ENCODE measurements at places on chromosomes 7 and 10.

DNA sequence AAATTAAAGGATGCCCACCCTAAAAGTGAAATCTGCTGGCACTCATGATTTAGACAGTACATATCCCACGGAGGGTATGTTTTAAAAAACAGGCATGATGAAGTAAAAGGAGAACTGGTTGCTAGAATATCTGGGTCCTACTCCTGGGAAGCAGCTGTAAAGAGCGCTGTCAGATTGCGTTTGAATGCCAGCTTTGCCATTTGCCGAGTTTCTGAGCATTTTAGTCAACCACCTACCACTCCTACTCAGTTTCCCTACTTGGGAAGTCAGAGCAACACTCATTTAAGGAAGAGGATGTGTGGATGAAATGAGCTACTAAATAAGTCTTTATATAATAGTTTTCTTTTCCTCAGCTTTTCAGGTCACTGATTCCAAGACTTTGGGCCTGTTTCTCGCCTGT lies 1.1 kb upstream of the UMAD1 start:
- DNase-seq: no peak

- no peak for DNase-seq
Observed at GRCh38 chr10:44968091-44968490, 8.5 kb downstream of the RASSF4 start.

DNA sequence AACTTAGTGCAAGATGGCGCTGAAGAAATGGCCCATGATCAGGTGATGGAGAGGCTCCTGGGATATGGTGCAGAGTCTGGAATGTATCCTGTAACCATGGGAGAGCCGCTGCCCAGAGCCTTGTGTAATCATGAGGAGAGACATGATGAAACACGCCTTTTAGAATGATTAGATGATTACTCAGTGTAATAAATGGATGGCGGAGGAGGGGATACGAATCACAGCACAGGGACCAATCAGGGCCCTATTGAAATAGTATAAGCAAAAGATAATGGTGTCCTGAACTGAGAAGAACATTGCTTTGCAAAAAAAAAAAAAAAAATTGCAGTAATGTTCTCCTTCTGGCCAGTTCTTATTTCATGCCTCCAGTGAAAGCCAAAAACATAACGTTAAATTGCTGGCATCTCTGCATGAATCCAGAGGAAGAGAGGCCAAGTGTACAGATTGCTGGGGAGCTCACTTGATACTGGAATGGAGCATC lies 668.5 kb upstream of the AUTS2 start:
- DNase-seq: peak; percentile 20

- DNase-seq: peak; percentile 54
Observed at GRCh38 chr7:518630-519483, 789 bp downstream of the PDGFA start.

DNA sequence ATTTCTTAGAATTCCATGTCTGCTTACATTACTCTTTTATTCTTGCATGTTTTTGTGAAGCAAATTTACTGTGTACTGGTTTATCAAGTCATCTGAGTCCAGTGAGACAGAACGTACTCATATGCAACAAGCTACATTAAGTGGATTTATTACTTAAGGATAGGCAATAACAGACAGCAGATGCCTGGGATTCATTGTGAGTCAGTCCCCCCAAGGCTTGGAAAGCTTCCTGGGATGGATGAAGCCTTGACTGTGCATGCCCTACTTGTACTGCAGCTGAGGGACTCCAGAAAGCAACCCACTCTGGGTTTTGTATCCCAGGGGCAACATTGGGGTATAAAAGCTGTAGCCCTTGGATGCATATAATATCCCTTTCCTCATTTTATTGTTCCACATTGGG lies 113.4 kb upstream of the RAB18 start:
- no peak for DNase-seq

- DNase-seq: no peak
Observed at GRCh38 chr10:46515366-46515765, 41.1 kb downstream of the GPRIN2 start.

DNA sequence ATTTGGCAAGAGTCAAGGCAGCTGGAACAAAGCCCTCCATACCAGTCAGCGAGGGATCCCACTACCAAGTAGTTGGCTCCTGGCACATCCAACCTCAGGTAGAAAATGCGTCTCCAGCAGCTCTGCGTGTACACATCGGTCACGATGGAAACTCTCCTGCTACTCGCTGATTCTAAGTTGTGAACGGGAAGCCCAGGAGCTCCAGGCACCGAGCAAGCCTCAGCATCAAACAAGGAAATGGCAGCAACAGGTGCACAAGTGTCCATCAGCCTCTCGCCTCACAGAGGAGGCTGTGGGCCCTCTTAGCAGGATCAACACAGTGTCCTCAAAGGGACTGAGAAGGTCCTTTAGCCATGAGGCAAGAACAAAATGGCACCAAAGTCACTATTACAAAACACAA lies 127.0 kb downstream of the TCERG1L start:
- no peak for DNase-seq

GRCh38 chr10:98367604-98368451 lies 47.2 kb downstream of the PYROXD2 start:
- no peak for DNase-seq

DNA sequence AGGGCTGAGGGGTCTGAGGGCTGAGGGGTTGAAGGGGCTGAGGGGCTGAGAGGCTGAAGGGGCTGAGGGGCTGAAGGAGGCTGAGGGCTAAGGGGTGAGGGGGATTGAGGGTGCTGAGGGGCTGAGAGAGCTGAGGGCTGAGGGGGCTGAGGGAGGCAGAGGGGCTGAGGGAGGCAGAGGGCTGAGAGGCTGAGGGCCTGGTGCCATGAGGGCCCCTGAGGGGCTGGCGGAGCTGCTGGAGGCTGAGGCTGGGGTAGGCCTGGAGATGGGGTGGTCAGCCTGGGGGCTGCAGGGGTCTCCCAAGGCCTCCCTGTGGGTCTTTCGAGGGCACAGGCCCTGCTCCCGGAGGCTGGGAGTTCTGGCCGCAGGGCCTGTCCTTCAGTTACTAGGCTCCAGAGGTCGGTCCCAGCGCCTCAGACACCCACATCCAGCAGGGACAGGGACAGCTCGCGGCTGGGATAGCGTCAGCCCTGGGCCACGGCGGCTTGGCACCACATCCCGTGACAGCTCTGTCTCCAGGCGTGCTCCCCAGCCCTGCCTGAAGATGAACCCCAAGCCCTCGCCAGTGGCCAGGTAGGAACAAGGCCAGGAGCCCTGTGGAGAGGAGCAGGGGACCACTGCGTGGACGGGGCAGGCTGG lies 16.9 kb downstream of the MYO1G start:
- no peak for DNase-seq

DNA sequence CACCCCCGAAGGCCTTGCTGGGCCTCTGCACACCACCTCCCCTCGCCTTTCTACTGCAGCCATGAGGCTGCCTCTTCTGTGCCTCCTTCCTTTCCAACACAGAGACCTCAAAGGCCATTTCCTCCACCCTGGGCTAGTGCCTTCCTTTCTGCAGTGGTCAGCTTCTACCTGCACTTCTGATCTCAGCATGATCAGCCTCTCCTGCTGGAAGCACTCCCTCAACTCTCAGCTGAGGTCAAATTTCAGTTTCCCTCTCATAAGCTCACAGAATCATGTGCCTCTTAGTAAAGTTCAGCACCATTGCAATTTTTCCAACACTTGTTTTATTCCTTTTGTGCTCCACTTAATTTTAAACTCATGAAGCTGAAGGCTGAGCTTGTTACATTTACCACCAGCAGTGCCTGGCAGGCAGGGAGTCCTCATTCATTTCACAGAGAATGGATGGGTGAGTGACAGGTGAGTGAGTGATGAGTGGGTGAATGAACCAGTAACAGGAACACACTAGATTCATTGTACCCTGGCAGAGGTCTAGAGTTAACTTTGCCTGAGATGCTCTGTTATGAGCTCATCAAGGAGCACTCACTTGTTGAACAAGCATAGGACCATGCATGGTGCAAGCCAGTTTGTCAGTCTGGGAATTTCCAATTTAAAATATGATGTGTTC lies 124.0 kb upstream of the PRSS58 start:
- DNase-seq: no peak

- DNase-seq: no peak
Observed at GRCh38 chr7:28564755-28565374, 152.5 kb downstream of the CREB5 start.

DNA sequence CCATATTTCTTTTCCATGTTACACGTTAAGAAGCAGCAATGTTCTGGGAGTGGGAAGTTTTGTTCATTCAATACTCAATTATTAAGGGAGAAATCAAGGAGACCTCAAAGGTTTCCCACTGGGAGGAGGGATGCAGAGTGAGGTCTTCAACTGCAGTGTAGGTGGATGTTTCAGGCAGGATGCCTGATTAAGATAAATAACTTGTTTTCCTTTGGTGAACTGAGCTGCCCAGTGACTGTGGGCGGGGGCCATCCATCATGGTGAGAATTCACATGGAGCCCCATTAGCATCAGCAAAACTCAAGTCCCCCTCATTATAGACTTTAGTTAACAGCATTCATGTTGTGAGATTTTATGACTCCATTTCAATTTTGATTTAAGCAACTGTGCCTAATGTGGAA lies 121.1 kb downstream of the PLPP4 start:
- DNase-seq: no peak

DNA sequence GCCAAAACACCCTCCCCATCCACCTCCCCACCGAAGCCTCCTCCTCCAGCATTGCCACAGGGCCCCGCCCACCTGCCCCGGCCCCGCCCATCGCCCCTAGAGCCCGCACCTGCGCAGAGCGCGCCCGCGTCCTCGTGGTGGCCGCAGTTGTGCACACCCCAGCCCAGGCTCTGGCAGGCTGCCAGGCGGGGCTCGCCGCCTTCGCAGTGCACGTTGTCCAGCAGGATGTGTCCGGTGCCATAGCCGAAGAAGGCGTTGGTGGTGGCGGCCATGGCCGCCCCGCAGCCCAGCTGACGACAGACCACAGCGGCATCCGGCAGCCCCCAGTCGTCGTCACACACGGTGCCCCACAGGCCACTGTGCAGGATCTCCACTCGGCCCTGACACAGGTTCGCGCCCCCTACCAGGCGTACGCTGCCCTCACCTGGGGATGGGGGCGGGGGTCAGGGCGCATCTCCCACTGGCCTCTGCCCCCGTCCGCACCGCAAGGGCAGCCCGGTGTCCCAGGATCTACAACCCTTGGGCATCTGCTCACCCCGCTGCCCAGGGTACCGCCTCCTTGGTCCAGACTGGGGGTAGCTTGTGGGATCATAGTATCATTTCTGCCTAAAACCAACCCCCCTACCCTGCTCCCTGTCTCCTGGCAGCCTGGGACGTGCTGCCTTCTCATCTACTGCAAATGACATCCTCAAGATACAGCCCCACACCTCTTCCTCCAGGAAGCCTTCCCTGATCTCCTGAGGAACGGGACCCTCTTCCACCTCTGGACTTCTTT lies 11.9 kb downstream of the SSC4D start:
- DNase-seq: no peak

GRCh38 chr10:11300026-11300425 lies 282.4 kb downstream of the CELF2 start:
- no peak for DNase-seq

DNA sequence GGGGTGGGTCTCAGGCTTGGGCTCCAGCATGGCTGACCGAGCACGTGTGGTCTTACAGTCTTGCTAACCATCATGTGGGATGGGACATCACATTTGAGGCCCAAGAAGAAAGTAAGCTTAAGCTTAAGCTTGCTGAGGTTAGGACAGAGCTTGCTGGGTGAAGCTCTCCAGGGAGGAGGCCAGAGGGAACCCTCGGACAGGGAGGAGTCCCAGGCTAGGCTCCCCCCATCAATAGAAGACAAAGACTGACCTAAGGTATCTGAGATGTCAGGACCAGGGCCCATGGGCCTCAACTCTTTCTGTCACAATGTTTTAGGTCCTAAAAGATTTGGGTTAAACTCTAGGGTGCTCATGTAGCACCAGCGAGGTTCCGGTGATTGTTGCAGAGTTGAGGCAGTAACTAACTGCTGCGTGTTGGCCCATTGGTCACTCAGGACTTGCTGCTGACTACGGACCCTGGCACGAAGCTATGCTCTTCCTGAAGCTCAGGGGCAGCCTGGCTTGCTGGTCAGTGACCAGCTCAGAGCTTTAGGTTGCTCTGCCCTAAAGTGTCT lies 10.5 kb downstream of the AKR1E2 start:
- no peak for DNase-seq

- DNase-seq: no peak
Observed at GRCh38 chr7:1255817-1256340, 23.2 kb downstream of the UNCX start.

- DNase-seq: no peak
Observed at GRCh38 chr7:148110097-148110868, 480.3 kb upstream of the C7orf33 start.

GRCh38 chr7:15094989-15095388 lies 192.4 kb upstream of the DGKB start:
- DNase-seq: no peak

DNA sequence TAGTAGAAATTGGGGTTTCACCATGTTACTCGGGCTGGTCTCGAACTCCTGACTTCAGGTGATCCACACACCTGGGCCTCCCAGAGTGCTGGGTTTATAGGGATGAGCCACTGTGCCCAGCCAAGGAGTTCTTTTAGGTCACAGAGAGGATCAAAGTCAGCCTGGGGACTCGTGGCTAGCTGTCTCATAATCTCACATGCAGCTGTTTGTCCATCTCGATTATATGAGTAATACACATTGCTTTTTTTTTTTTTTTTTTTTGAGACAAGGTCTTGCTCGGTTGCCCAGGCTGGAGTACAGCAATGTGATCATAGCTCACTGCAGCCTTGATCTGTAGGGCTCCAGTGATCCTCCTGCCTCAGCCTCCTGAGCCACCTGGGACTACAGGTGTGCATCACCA lies 2.2 kb downstream of the IFT22 start:
- no peak for DNase-seq

GRCh38 chr7:6252748-6253147 lies 19.7 kb downstream of the CYTH3 start:
- no peak for DNase-seq

DNA sequence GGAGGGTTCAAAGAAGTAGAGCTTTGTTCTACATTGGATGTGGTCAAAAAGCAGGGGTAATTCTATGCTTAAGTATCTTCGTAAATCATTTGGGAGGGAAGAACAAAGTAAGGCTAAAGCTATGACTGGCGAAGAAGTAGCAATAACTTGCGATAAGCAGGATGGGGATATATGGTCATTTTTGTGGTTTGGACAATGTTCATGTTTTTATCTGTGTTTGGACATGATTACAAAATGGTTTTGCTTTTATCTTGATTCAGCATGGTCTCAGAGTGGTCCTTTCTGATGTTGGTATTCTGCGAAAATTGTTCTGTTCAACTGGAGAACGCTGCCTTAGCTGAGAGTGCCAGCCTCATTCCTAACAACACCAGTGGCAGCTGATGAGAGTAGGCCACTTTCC lies 208.8 kb downstream of the SEMA3A start:
- DNase-seq: no peak

DNA sequence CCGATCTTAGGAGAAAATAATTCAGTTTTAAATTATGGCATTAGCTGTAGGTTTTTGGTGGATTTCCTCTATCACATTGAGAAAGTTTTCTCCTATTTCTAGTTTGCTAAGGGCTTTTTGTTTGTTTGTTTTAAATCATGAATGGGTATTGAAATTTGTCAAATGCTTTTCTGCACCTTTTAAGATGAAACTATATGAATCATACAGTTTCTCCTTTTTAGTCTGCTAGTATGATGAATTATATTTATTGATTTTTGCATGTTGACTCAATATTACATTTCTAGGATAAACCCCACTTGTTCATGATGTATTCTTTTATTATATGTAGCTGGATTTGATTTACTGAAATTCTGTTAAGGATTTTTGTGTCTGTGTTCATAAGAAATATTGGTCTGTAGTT lies 70.3 kb upstream of the PIP4K2A start:
- no peak for DNase-seq

Measured in DMS 273 treated with DMSO at 0.1 percent for 48 hours (cell line).